ENCODE measurements at places on chromosomes 7 and 10. TPM values are rescaled to one million over a fixed set of nuclear protein-coding genes. Genes with fewer than 3 reads are reported as not detected.

The CFAP43 gene
- total RNA-seq: not detected

The ABCB4 gene
- 1.1 TPM for total RNA-seq

DNA sequence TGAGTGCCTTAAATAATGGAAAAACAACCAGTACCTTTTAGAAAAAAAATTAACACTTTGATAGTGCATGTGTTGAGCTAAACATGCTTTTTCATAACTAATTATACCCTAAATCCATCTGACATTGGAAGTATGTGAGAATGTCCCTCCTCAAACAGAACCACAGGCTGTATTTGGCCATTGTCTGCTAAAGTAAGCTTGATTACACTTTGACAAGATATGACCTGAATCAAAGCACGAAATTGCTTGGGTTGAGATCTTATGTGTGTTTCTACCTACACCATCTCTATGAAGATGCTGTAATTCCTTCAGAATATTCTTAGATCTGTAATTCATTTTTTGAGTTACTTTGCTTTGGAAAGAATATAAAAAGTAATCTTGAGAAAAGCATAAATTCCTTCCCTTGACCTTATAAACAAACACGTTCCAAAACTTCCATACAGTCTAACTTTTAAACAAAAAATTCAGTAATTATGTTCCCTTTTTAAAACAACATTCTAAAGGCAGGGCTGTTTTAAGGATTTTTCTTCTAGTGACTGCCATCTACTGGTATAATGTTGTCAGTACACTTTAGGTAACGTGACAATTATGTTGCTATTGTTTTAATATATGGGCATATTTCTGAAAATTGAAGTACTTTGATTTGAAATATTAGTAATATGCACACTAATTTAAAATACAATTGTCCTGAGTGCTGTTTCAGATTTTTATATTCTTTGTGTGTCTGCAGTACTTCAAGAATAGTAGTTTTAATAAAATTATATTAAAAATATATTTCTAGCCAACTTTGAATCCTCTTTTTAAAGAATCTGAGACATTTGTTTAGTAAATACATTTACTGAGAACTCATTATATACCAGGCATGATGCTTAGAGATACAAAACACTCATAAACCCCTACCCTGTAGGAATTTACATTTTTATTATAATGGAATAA, 20.9 kb downstream of the CD36 start:
- no peaks in the 10 kb centered on the region for H3K4me1 ChIP-seq
- H3K4me3 ChIP-seq: no peak overlapping the region
- no peak for DNase-seq
- H3K27ac ChIP-seq: no peak overlapping the region

- DNase-seq: peak; percentile 55
- no peaks in the 10 kb centered on the region for H3K4me1 ChIP-seq
- no peaks in the 10 kb centered on the region for H3K36me3 ChIP-seq
- no peaks in the 10 kb centered on the region for H3K27me3 ChIP-seq
Measured at GRCh38 chr7:21507627-21508343, 35.1 kb upstream of the DNAH11 start.

GRCh38 chr10:110174816-110175215, 32.6 kb upstream of the MXI1 start:
- H3K27ac ChIP-seq: no peak overlapping the region
- no peak for DNase-seq
- no peak overlapping the region for H3K4me3 ChIP-seq
- no peaks in the 10 kb centered on the region for H3K36me3 ChIP-seq
- H3K27me3 ChIP-seq: peaks cover 16% of the 10 kb centered on the region
- H3K4me1 ChIP-seq: no peaks in the 10 kb centered on the region

DNA sequence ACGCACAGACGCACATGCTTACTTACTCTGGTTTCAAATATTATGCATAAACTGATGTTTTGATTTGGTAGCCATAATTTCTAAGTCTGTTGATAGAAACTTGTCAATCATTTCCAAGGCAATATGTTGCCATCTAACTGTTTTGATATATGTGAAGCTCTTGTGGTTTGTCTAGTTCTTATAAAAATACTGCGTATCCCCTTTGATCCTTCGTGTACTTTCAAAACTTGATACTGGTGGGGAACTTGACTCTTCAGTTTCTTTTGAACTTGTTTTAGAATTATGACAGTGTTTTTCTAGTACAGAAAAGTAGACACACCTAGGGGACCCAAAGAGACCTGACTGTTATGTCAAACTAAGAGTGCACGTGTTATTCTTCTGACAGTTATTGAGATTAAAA, 708.0 kb downstream of the LRMDA start:
- no peaks in the 10 kb centered on the region for H3K36me3 ChIP-seq
- H3K27ac ChIP-seq: no peak overlapping the region
- H3K4me3 ChIP-seq: no peak overlapping the region
- no peaks in the 10 kb centered on the region for H3K27me3 ChIP-seq
